Activated T-cell treated with anti-CD3 and anti-CD28 coated beads, Interleukin-2, amount 50 U/mL, for 4 hours (primary cell): ENCODE measurements at places on chromosomes 13 and 19.

- no peak for DNase-seq
These were observed 25.3 kb downstream of the COG3 start for GRCh38 chr13:45490068-45490467.

DNA sequence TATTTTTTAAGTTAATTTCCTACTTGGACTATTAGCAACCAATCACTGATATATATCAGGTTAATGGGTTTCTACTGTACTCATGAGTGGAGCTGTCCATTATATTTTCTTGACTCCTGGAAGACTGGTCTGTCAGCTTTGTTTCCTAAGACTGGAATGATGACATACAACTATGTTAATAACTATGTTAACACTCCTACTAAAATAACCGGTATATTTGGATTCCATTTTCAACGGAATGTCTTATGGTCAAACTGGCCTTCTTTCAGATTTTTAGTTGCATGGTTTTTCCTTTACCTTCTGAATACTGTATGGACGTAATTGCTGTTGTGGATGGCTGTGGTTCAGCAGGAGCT, 45.8 kb upstream of the GPI start:
- no peak for DNase-seq

DNA sequence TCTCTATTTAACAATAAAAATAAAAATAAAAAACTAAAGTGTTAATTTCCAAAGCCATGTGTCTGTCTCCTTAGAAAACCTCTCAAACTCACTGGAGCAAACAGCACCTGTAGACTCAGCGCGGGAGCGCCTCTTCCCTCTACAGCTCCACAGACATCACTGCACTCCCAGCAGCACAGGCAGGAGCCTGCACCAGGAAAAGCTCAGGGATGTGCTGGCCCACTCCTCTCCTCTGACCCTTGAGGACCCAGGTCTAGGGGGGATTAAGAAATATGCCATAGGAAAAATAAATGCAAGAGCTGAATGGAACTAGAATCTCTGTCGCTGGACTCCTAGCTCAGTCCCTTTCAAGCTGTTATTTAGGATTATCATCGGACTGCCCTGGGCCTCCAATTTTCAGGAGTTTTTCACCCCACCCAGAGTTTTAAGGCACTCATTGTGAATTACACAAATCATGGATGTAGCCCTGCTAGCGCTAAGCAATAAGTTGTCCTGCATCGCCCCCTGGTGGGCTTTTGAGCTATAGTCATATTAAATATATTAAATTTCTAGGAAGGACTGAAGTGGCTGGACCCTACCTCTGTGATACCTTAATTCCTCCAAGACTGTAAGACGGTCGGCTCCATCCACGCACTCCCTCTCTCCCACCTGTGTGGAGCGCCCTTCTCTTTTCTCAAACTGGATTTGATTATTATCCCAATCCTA, 333.9 kb downstream of the UQCRFS1 start:
- peak; percentile 26 for DNase-seq

DNA sequence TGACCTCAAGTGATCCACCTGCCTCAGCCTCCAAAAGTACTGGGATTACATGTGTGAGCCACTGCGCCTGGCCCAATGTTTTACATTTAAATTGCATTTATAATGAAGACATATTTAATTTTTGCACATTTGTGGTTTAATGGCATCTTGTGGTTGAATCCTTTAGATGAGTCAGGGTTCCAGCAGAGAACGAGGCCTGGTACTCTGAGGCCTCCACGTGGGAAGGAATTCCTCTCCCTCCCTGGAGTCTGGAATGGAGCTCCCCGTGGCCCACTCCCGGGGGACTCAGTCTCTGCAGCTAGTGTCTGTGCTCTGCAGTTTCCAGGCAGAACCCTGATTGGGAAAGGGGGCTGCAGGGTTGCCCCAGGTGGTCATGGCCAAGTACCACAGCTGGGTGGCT, 24.2 kb downstream of the ZFR2 start:
- DNase-seq: no peak

DNA sequence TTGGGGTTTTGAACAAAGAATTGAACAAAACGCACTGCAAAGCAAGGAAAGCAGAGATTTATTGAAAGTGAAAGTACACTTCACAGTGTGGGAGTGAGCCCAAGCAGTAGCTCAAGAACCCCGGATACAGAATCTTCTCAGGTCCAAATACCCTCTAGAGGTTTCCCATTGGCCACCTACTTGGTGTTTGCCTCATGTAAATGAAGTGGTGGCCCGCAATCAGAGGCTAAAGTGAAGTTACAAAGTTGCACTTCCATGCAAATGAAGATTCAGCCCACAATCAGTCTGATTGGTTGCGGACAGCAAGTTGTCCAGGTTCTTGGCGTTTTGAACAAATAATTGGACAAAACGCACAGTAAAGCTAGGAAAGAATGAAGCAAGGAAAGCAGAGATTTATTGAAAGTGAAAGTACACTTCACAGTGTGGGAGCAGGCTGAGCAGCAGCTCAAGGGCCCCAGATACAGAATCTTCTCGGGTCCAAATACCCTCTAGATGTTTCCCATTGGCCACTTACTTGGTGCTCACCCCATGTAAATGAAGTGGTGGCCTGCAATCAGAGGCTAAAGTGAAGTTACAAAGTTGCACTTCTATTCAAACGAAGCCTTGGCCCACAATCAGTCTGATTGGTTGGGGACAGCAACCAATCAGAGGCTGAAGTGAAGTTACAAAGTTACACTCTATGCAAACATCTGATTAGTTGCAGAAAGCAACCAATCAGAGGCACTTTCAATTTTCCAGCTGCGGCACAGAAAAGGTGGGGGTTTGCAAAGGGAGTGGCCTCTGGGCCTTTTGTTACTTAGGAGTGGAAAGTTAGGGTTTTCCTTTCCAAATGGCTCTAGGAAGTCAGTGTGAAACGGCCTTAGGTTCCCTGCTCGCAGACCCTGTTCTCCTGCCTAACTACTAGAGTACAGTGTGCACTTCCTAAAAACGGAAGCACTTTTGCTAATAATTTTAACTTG, 4.8 kb upstream of the TM9SF2 start:
- peak; percentile 53 for DNase-seq

- DNase-seq: no peak
These were observed 39.6 kb downstream of the CHST8 start for GRCh38 chr19:33661336-33661735.

DNA sequence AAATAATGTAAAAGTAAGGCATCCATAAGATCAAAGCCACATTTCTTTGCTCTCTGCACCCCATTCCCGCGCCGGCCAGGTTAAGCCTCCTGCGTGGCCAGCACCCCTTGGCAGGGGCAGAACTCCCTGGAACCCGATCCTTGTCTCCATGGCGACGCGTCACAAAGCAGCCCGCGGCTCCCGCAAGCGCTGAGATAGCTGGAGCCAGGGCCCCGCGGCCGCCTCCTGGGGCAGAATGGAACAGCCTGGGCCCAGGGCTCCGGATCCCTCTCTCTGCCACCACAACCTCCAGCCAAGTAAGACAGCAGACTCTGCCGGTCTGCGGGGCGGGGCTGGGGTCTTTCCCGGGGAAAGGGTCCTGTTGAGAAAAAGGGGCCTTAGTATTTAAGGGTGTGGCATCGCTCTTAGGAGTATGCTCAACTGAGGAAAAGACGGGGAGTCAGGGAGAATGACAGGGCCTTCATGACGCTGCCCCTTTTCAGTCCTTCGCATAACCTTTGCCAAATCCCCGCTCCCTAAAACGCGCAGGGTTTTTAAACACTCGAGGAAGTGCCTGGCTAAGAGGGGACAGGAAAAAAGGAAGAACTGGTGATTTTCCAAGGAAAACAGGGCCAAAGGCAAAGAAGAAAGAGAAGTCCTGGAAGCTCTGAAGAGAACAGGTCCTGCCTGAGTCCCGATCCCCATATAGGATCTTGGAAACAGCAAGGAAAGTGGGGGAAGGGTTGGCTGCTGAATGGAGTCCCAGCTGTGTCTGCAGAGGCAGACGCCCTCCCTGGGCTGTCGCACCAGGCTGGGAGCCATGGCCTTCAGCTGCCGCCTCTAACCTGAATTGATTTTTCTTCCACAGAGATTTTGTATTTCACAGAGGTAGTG, at the start of gene TEX26:
TEX26 (plus strand) TSS at position 176 of the 873 bp plus-strand sequence; CDS start at position 236, 60 bp downstream.
- no peak for DNase-seq

GRCh38 chr19:6362351-6362801, 1.0 kb downstream of the CLPP start:
- peak; percentile 28 for DNase-seq

DNA sequence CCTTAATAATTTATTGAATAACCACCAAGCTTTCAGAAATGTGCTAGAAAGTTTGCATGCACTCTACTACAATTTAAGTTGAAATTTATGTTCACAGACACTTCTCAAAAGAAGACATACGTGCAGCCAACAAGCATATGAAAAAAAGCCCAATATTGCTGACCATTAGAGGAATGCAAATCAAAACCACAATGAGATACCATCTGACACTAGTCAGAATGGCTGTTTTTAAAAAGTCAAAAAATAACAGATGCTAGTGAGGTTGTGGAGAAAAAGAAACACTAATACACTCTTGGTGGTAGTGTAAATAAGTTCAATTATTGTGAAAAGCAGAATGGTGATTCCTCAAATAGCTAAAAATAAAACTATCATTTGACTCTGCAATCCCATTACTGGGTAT, 308.8 kb upstream of the PCDH9 start:
- no peak for DNase-seq

DNA sequence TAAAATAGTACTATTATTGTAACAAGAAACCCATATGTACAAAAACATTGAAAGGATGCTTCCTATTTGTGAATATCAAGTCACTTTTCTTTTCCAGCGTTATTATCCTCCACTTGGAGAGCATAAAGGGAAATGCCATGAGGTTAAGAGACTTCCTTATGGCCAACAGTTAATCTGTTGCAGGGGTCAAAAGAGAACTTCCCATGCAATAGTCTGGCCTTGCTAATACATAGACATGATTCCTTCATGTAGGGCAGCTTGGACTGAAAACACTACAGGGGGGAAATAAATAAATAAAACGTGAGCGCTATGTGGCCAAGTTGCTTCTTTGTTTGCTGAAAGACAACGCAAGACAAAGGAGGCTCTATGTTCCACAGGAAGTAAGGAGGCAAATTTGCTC, 269.1 kb upstream of the EDNRB start:
- DNase-seq: no peak

- no peak for DNase-seq
These were observed 2.4 kb downstream of the FOSB start for GRCh38 chr19:45469945-45470761.

DNA sequence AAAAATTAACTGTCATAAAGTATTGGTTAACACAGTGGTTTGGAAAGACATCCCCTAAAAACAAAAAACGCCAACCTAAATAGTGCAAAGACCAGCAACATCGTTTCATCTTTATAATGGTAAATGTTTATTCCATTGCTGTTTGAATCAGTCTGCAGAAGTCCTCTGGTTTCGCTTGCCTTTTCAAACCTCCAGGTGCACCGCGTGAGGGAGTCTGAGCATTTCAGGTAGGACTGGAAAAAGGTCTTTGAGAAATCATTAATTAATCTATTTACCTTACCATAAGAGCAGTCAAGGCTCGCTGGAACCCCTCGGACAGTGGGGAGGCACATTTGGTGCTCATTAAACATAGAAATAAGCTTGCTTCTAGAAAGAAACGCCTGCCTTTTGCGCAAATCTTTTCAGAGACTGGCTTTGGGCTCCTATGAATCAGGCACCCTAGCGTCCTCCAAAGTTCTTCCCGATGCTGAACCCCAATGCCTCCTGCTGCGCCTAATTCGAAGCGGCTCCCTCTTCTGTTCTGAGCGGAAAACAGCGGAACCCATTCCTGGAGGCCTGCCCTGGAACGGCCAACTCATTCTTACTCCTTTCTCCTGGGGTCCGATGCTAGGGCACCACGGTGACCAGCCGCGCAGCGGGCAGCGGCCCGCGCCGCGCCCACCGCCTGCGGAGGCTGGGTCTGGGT, 951 bp upstream of the MTUS2 start:
- DNase-seq: no peak

DNA sequence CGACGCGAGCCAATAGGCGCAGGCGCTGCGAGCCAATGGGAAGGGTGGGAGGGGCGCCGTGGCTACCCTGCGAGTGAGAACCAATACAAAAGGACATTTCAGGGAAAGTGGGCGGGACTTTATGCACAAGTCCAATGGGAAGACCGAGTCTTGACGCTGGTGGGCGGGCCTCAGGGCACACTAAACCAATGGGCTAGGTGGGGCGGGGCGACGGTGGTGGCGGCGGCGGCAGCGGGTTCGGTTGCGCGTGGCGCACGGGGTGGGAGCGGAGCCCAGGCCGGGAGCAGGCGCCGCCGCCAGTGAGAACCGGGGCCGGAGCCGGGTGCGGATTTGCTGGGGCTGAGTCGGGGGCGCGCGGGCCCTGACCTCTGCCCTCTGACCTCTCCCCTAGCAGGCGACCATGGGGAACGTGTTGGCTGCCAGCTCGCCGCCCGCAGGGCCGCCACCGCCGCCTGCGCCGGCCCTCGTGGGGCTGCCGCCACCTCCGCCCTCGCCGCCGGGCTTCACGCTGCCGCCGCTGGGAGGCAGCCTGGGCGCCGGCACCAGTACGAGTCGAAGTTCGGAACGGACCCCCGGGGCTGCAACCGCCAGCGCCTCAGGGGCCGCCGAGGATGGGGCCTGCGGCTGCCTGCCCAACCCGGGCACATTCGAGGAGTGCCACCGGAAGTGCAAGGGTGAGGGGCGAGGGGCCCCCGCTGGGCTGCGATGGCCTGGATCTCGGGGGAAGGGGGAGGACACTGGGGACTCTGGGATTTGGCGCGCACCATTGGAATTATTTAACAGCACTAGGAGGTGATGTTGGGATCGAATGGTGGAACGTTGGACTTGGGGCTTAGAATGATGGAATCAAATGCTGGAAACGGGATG, at the start of gene TOMM40:
TOMM40 (plus strand) TSS at position 239 of the 867 bp plus-strand sequence; CDS start at position 401, 162 bp downstream.
- peak; percentile 100 for DNase-seq

DNA sequence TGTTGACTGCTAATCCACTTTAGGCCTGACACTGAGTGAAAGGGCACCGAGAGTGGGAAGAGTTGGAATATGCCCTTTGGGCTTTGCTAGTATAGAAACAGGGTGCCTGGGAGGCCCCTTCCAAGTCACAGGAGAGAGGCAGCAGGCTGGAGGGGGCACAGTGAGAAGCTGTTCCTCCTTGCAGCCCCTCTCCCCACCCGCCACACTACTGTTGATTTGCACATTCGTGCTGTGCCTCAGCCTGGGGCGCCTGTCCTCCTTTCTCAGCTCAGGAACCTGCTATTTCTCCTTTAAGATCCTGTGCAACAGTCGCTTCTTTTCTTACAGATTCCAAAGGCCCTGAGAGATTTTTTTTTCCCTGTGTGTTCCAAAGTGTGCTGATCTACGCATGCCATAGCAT, 2.8 kb upstream of the B3GLCT start:
- no peak for DNase-seq
